ENCODE measurements at places on chromosomes 11 and 22.

DNA sequence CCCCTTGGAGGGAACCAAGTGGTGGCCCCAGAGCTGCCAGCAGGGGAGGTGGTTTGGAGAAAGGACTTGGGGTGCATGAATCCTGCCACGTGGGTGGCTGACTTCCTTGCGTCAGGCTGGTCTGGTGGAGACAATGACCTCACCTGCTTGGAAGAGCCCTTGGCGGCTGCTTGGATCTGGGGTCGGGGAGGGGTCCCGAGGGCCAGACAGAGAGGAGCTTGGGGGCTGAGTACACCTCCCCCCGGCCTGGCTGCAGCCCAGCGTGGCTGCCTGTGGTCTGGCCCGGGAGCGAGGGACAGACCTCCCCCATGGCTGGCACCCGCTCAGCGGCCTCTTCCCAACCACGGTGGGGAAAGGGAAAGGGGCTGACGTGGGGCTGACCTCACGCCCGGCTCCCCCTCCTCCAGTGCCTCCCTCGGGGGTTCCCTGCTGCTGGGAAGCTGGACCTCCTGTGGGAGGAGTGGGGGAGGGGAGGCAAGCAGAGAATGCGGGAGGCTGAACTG is 13.8 kb downstream of the LIF start:
- DNase-seq = no peak

DNA sequence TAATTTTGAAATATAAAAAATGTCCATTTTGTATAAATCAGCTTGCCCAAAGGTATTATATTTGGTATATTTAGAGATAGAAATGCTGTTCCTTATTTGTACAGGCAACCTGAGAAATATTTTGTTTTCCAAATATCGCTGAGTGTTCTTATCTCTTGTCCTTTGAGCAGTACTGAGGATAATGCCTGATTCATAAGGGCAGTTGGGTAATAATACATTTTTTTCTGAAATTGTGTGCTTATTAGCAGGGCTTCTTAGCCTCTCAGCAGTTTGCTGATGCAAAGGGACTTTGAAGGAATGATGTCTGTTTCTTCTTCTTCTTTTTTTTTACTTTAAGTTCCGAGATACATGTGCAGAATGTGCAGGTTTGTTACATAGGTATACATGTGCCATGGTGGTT is 69.1 kb downstream of the LDLRAD3 start:
- peak; percentile 23 for DNase-seq

- peak; percentile 3 for DNase-seq
Observed at GRCh38 chr22:47337161-47337621, 574.7 kb downstream of the TBC1D22A start.

DNA sequence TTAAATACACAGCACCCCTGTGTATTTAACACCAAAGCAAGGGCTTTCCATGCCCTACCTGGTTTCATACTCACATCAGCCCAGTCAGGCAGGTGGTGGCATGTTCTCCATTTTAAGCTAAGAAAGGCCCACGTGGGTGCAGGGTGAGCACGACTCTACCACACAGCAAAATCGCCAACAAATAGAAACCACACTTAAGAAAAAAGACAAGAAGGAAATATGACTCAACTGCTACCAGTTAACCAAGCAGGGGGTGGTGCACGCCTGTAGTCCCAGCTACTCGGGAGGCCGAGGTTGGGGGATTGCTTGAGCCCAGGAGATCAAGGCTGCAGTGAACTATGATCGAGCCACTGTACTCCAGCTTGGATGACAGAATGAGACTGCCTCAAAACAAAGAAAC is 35.2 kb upstream of the TFIP11 start:
- DNase-seq = peak; percentile 6

GRCh38 chr22:30610299-30610698 is 3.3 kb downstream of the TCN2 start:
- DNase-seq = peak; percentile 93

- DNase-seq = no peak
Observed at GRCh38 chr11:77144857-77145428, 16.9 kb downstream of the MYO7A start.

- DNase-seq = no peak
Observed at GRCh38 chr11:96906476-96906875, 516.7 kb downstream of the JRKL start.

- DNase-seq = no peak
Observed at GRCh38 chr11:75308116-75308515, 43.3 kb downstream of the ARRB1 start.

- DNase-seq = no peak
Observed at GRCh38 chr11:87306262-87306851, 268.6 kb downstream of the TMEM135 start.

GRCh38 chr11:79406376-79406775 is 34.5 kb downstream of the TENM4 start:
- DNase-seq = peak; percentile 17

DNA sequence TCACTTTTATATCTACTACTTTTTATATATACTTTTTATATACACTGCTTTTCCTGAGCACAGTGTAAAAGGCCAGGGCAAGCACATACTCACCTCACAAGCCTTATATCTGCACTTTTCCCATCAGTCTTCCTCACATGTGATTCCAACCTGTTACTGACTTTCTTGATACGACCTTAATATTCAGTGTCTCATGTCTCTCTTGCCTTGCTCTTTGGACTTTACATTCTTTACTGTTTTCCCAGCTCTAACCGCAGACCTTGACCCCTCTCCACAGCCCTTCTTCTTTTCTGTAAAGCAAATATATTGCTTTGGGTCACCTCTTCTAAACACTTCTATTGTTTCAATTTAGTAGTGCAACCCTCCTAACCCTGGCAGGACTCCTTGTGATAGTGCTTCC is 353.1 kb upstream of the ANO5 start:
- DNase-seq = no peak

DNA sequence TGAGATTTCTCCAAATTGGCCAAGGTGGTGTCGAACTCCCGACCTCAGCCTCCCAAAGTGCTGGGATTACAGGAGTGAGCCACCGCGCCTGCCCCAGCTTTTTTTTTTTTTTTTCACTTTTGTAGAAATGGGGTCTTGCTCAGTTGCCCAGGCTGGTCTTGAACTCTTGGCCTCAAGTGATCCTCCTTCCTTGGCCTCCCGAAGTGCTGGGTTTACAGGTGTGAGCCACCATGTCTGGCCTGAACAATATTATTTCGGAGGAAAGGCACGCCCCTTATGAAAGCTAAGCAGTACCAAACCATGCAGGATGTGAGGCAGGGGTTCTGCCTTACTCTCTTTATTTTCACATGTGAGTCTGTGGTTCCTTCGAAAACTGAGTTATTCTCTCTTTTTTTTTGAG is 16.1 kb downstream of the MTCH2 start:
- DNase-seq = no peak

DNA sequence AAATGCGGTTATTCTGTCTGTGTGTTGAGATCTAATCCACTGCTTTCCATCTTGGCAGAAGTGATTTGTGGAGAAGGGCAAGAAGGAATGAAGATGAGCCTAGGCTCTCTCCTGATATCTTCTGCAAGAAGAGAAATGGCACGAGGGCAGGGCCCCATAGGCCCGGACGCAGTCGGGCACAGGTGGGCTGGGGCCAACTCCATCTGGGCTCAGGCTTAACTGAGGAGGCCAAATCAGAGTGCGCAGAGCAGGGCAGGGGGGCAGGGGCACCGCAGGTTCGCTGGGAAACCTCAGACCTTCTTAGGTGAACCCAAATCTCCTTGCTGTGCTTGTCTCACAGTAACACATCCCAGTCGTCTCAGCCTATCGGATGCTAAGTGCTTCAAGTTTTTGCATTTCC is 32.8 kb upstream of the BID start:
- no peak for DNase-seq

- DNase-seq = no peak
Observed at GRCh38 chr11:130145311-130145812, 14.2 kb upstream of the ST14 start.

DNA sequence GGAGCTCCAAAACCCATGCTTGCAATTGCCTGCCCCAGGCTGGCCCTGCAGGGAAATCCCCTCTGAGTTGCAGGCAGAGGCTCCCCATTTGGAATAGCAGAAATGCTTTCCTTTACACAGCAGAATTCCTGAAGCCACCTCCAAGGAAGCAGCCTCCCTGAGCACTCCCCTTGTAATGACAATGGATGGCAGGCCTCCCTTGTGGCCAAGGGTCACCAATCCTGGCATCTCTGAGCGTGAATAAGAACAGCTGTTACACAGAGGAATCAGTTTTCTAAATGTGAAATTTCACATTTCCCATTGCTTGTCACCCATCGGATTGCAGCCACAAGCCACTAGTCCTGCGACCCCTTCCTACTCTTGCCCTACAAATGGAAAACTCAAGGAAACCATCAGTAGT is 107.6 kb downstream of the GALNT18 start:
- DNase-seq = no peak

DNA sequence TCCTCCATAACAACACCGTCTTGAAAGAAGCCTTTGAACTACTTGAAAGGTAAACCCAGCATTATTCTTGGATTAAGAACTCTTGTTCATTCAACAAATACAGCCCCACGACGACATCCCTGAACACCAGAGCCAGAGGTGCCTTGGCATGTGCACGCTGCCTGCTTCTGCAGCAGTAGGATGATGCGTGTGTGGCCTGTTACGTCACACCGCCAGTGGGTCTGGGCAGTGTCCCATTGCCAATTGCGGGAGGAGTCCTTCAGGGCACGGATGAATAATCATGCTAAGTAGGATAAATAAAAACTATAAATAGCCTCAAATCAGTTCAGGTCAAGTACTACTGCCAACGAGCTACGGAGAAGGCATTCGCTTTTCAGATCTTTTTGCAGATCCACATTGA is 380.5 kb downstream of the SHANK2 start:
- DNase-seq = no peak

GRCh38 chr11:96763244-96763643 is 373.4 kb downstream of the JRKL start:
- DNase-seq = no peak

DNA sequence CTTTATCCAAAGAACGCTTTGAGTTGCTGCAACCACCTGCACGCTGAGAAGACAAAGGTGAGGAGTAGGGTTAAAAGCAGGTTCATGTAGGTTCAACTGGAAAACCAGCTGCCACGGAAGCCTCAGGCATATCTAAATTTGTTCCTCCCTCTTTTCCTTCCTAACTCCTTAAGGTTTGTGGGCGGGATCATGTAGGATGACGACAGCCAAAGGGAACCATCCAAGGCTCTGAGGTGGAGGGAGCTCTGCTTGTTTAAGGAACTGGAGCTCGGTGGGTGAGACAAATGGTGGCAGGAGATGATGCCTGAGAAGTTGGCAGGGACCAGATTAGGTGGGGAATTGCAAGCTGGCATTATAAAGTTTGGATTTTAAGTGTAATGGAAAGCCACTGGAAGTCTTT is 60.3 kb downstream of the SPON1 start:
- no peak for DNase-seq

DNA sequence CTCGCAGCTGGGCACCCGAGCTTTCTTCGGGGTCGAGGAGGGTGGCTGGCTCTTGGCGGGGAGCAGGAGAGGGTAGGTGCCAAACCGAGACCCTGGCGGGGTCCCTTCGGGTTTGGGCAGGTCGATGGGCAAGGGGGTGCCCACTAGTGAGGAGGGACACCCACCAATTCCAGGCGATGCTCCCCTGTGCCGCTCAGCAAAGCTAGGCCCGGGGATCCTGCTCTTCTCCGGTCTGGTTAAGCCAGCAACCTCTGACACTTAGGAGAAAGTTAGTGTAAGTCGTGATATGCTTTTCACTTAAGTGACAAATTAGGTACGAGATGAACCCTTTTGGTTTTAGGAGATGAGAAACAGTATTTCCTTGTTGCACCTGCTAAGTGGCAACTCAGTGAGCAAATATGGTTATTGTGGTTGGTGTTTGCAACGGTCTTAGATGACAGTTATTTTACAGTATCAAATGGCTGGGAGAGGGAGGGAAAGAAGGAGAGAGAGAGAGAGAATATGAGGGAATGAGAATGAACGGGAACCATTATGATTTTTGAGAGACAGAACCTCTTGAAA is 565 bp downstream of the NUCB2 start:
- DNase-seq = peak; percentile 20

DNA sequence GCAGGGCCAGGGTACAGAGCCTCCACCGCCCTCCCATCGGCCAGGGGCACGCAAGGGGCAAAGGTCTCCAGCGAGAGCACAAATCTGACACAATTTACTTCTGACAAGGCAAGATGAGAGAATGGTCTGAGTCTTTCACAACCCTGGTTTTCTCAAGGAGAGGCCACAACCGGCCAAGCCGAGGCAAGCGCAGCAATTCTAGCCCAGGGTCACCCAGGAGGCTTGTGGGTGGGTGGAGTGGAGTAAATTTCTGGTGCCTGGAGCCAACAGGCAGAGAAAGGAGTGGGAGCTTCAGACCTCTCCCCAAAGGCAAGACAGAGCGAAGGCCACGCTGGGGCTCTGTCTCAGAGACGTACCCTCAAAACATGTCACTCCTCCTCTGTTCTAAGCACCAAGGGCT is 9.3 kb downstream of the LARGE2 start:
- DNase-seq = no peak

GRCh38 chr11:106461839-106462545 is 384.5 kb downstream of the AASDHPPT start:
- DNase-seq = no peak

GRCh38 chr22:46116491-46116958 is 33.8 kb upstream of the PPARA start:
- peak; percentile 94 for DNase-seq

DNA sequence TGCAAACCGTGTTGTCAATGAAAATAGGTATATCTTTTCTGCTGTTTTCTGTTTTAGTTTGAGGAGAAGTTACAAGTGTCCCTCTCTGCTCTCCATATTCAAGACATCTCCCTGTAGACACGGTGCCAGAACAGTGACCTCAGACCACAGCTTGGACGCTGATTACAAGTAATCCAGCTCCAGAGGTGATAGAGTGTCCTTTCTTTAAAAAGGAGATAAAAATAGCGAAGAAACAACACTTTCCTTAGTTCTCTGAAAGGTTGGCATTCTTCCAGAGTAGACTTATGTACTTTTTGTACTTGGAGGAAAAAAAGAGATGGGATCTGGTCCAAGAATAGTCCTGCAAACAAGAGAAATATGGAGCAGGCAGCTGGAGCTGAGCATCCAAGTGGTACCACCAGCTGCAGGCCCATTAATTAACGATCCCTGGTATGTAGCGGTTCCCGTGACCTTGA is 43.0 kb upstream of the WT1 start:
- no peak for DNase-seq

GRCh38 chr11:14972581-14973495 is 687 bp upstream of the CALCA start:
- no peak for DNase-seq

DNA sequence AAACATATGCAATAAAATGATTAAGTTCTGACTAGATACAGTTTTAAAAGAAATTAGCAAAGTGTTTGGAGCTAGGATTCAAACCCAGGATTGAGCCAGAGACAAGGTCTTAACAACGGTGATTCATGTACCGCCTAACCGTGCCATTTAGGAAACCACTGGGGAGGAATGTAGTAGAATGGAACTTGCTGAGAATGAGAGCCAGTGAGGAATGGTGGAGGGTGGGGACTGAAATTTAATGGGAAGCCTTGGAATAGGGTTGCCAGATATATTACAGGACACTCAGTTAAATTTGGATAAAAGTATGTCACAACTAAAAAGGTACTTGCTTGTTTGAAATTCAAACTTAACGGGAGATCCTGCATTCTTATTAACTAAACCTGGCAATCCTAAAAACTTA is 30.4 kb upstream of the TMEM86A start:
- DNase-seq = no peak

Data from suppressor macrophage treated with lipopolysaccharide for 4 hours (primary cell).